ENCODE measurements at places on chromosomes 5 and 9.

GRCh38 chr9:133568186-133568585, 33.7 kb downstream of the ADAMTSL2 start:
- no peak for DNase-seq

DNA sequence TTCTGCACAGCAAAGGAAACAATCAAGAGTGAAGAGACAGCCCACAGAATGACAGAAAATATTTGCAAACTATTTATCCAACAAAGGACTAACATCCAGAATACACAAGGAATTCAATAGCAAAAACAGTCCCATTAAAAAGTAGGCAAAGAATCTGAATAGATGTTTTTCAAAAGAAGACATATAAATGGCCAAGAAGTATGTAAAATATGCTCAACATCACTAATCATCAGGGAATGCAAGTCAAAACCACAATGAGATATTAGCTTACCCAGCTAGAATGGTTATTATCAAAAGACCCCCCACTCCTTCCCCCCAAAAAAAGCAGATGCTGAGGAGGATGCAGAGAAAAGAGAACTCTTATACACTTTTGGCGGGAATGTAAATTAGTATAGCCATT, 13.4 kb upstream of the OR13C8 start:
- no peak for DNase-seq

- DNase-seq, result no peak
Measured at GRCh38 chr5:89117124-89117644, 234.2 kb upstream of the MEF2C start.

- no peak for DNase-seq
Measured at GRCh38 chr9:22214021-22214420, 204.9 kb upstream of the CDKN2B start.

DNA sequence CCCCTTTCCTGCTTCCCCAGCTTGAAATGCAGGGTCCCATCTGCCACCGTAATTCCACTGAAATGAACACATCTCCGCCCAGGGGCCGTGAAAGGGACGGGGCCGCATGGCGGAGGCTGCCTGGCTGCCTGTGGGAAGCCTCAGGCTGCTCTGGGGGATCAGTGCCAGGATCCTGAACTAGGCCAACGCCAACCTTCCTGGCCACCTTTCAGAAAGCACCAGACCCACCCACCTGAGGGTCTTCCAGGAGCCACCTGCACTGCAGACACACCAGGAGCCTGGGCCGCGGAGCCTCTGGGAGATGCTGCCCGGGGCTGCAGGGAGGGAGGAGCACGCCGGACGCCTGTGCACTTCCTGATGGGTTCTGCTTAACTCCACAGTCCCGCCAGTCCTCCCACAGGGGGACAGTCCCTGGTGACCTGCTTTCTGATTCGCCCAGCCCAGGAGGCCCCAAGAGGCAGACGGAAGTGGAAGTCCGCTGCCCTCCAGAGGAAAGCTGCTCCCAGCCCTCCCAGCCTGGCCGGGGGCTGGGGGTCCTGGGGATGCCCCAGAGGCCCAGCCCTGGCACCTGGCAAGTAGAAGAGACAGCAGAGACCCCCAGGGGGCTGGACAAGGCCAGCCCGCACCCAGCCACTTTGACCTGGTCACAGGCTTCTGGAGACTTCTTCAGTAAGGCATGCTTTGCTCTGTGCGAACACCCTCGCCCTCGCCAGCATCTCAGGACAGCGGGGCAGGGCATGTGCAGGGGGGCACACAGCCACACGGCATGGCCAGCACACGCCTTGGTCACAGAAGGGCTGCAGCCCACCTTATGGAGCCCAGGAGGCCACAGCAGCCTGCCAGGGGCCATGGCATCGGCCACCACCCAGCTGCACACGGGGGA, at the start of gene CARD9:
Gene CARD9, minus strand, starts transcription at position 370 of the 883 bp plus-strand sequence. CDS start 1,591 bp downstream, outside the sequence.
- DNase-seq, result no peak

GRCh38 chr5:82301190-82301589, 23.0 kb upstream of the RPS23 start:
- DNase-seq, result no peak

- DNase-seq, result no peak
Measured at GRCh38 chr9:111783857-111784256, 10.9 kb downstream of the SHOC1 start.

DNA sequence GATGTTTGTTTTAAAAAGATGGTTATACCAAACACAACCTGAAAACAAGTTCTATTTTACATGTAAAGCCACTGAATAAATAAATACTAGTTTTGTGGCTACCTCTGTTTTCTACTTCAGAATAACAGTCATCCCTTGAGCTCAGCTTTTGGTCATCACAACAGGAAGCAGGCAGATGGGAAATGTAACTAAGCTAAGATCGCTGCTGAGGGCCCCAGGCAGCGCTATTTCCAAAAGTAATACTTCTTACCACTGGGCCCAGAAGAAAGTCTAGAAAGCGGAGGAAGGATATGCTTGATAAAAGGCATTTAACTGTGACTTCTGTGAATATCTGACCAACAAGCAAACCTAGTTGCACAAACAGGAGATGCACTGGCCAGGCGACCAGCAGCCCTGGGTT, 61.4 kb downstream of the SERINC5 start:
- DNase-seq, result no peak

DNA sequence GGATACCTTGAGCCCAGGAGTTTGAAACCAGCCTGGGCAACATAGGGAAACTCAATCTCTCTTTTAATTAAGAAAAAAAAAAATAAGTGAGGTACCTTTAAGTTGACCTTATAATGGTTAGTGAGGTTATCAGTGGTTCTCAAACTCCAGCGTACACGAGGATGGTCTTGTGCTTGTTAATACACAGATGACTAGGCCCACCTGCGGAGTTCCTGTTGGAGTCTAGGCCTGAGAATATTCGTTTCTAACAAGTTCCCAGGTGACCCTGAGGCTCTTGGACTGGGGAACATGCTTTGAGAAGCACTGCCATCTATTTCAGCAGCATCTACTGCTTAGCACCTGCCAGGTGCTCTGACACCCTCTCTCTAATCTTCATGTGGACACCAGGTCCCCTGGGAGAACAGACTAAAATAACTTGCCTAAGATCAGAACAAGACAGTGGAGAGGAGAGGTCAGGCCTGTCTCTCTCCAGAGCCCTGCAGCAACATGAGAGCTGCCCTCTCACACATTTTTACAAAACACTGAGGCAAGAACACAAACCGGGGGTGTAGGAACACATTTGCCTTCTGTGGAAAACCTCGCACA, 24.6 kb downstream of the TLE1 start:
- DNase-seq, result no peak

DNA sequence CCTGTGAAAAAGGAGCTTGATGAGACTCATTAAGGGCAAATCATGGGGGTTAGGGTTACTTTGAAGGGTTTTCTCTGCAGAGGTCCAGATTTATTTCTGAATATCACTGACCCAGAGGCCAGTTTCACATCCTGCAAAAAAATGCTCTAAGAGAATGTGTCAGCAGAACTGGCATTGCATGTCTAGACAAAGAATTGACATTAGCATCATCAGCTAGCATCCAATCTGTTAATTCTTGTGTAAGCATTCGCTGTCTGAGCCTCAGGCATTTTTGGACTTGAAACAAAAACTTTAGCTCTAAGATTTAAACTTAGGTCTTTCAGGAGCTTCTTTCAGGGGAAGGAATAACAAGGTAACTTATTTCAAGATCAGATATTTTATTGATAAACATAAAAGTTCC, 187.9 kb upstream of the ELL2 start:
- no peak for DNase-seq

- no peak for DNase-seq
Measured at GRCh38 chr5:89080467-89081116, 197.6 kb upstream of the MEF2C start.

- DNase-seq, result no peak
Measured at GRCh38 chr5:159331093-159331973, 1.0 kb upstream of the IL12B start.

- DNase-seq, result no peak
Measured at GRCh38 chr5:75040973-75041372, 11.4 kb downstream of the GCNT4 start.

Data from NCI-H1048 (cell line).